Effector CD4-positive, alpha-beta T cell (primary cell): ENCODE measurements at places on chromosomes 7 and 10.

DNA sequence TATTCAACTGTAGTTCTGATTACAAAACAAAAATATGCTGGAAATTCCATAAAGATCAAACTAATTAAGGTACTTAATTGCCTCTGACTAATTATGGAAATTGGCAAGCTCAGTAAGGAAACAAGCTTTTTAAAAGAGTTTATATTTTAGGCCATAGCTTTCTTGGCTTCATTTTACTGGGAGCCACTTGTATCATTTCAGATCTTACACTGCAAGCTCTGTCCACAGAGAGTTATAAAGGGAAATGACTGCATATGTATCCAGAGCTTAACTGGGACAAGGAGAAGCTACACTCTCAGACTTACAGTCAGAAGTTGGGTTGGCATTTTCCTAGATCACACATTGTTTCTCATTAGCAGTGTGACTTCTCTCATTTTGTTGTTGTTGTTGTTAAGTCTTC is 92.4 kb downstream of the LRRN3 start:
- no peak for DNase-seq

DNA sequence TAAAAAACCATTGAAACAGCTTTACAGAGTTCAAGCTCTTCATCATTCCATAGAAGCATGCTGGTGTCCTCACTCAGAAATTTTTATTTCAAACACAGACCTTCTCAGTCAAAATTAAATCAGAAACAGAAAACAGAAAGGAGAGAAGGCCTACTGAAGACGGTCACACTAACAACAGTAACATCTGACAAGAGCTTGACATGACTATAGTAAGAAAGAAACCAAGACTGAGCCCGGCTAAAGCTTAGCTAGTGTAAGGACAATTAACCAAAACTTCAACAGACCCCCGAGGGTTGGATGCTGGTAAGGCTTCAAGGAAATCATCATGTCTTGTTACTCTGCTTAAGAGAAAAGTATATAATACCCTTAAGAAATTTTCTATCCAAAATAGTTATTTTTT is 38.6 kb downstream of the MTPN start:
- no peak for DNase-seq

DNA sequence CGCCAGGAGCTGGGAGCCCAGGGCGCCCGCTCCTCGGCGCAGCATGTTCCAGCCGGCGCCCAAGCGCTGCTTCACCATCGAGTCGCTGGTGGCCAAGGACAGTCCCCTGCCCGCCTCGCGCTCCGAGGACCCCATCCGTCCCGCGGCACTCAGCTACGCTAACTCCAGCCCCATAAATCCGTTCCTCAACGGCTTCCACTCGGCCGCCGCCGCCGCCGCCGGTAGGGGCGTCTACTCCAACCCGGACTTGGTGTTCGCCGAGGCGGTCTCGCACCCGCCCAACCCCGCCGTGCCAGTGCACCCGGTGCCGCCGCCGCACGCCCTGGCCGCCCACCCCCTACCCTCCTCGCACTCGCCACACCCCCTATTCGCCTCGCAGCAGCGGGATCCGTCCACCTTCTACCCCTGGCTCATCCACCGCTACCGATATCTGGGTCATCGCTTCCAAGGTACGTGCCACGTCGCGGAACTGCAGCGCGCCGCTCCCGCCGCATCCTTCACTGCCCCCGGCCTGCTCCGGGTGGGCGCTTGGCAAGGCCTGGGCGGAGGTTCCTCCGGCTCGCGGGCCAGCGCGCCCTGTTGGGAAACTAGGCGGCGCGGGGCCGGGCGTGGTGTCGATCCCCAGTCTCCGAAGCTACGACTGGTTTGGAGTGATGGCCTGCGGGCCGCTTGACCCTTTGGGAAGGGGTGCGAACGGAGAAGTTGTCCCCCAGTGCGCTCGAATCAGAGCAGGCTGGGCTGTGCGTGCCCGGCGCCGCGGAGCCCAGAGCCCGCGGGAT is 868 bp downstream of the EMX2 start:
- DNase-seq: no peak

GRCh38 chr10:17781856-17782255 is 27.3 kb upstream of the MRC1 start:
- no peak for DNase-seq

DNA sequence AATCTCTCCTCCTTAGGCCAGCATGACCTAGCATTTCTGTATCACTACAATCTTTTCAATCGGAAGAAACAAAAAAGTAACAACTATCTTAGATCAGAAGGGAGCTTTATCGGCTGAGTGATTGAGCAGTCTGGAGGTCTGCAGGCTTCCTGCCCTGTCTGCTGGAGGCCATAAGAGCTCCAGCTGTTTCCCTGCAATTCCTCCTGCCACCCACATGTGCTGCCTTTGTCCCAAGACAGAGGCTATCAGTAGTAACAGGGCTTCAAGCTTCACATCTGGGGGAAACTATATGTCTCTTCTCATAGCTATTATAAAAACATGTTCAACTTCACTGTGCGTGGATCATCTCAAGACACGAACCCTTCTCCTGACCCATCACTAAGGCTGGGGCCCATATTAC is 70.1 kb upstream of the VWC2 start:
- no peak for DNase-seq

GRCh38 chr10:92822060-92822634 is 26.2 kb upstream of the EXOC6 start:
- DNase-seq: no peak

GRCh38 chr10:43361547-43362190 is 9.8 kb upstream of the FXYD4 start:
- DNase-seq: no peak

DNA sequence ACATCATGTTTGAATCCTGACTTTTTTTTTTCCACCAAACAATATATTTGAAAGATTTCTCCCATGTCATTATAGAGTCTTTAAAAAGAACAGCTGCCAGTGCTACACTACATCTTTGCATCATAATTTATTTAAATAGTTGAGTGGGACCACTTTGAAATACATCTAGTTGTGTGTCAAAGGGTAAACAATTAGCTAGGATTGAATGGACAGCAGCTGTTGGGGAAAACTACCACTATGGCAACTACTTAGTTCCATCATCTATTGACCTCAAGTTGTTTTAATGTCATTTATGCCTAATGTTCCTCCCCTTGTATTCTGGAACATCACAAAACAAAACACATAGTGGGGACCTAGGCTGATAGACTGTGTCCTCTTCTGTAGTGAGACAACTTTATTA is 985.1 kb downstream of the SORCS1 start:
- DNase-seq: no peak

GRCh38 chr10:124006526-124006925 is 86.9 kb downstream of the CHST15 start:
- DNase-seq: no peak

GRCh38 chr7:98862203-98862602 is 7.6 kb downstream of the TMEM130 start:
- DNase-seq: no peak

DNA sequence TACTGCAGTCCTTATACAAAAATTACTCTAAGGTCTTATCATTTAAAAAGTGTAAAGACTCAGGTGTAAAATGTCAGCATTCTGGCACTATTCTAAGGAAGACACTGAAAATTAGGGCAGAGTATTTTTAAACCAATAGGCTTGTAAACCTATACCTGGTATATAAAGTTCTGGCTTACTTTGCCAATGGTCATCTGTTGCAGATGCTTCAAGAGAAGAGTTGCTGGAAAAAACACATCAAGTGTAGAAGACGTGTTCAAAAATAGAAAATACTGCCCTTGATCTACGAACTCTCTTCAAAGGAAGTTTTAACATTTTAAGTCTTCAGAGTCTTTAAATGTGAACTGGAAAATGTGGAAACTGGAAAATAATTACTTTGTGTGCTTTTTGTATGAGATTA is 23.9 kb downstream of the NT5C3A start:
- DNase-seq: no peak

DNA sequence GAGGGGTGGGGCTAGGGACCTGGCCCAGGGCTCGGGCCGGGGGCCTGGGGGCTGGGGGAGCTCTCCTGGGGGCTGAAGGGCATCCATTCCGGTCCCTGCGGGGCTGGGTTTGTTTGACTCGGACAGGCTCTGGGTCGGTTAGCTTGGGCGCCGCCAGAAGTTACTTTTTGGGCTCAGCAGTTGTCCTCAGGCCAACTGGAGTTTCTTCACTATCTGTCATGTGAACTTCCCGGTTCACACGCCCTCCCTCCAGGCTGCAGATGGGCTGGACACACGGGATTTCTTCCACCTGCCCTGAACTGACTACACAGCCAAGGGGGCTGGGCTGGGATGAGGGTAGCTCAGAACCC is 3.8 kb downstream of the SLC4A2 start:
- no peak for DNase-seq

GRCh38 chr10:74096777-74097176 is 53.9 kb downstream of the AP3M1 start:
- no peak for DNase-seq

- no peak for DNase-seq
Observed at GRCh38 chr7:122702872-122703510, at the start of gene RNF148. RNF148 (minus strand) TSS chr7:122702922; CDS start chr7:122702750, 172 bp downstream.

DNA sequence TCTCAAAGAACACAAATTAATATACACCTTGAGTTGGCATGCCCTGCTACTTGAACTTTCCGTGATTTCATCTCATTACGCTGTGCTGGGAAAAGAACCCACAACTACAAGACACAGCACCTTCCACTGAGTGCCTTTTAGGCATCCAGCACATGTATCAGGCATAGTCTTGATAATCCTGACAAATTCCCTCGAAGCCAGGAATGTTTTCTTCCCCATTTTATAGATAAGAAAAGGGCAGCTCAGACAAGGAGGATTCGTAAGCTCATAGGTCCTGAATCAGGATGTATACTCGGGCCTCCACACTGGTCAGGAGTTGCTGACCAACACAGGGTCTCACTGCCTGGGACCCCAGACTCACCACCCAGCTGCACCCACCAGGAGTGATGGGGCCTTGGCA is 368.6 kb downstream of the TNS3 start:
- DNase-seq: no peak

GRCh38 chr7:139358541-139359365 is 941 bp upstream of the LUC7L2 start:
- no peak for DNase-seq

GRCh38 chr7:29607889-29608288 is 44.3 kb downstream of the PRR15 start:
- DNase-seq: no peak

DNA sequence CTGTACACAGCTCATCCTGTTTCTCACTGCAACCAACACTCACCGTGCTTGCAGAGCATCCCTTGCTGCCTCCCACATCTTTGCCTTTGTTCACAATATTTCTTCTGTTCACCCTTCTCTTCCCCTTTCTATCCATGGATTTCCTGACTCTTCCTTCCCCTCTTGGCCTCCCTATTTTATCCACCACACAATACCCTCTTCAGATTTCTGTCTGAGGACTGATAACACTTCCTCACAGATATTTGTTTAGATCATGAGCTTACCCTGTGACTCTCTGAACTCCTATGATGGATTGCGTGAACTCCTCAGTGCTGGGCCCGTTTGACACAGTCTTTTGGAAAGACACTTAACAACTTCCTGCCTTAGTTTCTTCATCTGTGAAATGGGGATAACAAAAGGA is 62.8 kb upstream of the GPR158 start:
- no peak for DNase-seq

GRCh38 chr7:1087952-1088920 is at the start of gene GPER1:
GPER1 (plus strand) TSS chr7:1088113; CDS start chr7:1091729, 3,616 bp downstream.
- DNase-seq: no peak

DNA sequence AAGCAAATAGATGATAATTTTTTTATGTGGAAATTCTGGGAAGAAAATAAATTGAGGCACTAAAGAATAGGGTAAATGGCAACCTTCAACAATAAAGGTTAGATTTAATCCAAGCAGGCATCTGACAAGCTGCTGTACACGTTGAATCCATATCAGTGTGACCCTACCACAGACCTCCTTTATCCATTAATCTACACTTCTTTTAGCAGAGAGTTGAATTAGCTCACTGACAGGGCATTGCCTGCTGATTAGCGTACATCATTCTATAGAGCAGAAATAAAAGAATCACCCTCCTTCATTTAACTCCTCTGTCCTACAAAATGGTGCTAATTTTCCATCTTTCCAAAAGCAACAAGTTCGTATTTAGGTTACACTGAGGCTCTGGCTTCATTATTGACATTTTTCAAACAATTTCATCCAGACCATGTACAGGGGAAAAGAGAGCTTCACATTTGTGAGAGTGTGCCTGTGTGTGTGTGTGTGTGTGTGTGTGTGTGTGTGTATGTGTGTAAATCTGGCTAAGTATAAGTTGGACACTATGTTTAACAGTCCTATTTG is 356.0 kb downstream of the TFEC start:
- no peak for DNase-seq

GRCh38 chr10:104834580-104834979 is 193.5 kb downstream of the SORCS3 start:
- DNase-seq: no peak

GRCh38 chr7:120939345-120939744 is 11.2 kb upstream of the ING3 start:
- DNase-seq: no peak

DNA sequence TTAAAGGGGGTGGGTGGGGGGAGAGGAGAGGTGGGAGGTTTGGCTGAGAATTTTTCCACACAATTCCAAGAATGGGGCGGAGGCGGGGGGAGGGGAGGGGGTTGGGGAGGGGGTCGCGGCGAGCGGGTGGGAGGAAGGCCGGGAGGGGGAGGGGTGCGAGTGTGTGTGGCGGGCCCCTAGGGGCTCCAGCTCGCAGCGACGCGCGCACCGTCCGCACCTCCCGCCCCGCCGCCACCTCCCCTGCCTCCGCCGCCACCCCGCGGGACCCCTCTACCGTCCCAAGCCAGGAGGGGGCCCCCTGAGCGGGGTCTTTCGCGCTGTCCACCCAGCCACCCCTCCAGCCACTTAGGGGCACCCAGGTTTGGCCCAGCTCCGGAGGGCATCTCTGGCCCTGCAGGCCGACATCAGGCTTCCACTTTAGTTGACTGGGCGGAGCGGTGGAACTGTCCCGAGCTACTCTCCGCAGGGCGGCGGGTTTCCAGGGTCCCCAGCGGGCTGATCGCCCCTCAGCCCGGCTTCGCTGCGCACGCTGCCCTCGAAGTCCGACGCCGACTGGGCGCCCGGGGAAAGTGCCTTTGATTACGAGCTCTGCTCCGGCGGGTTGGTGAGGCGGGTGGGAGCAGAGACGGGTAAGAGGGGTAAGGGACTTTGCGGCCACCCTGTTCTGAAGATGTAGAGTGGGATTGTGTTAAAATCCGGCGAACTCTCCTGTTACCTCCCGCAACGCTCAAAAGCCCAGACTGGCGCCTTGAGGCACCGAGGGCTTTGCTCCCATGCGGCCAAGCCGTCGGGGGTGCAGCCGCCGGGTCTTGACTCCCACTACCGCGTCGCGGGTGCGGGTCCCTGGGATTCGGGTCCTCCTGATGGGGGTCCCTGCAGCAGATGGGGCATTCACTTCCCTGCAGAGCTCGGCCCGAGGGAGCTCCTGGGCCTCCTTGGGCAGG is 1.8 kb upstream of the VAX1 start:
- no peak for DNase-seq

- no peak for DNase-seq
Observed at GRCh38 chr7:32500922-32501341, 5.6 kb downstream of the AVL9 start.

GRCh38 chr7:113013761-113014449 is 72.7 kb downstream of the GPR85 start:
- DNase-seq: no peak
